ENCODE measurements at places on chromosomes 3 and 15. TPM values are rescaled to one million over a fixed set of nuclear protein-coding genes. Genes with fewer than 3 reads are reported as not detected.

LRRC15 gene
- total RNA-seq, result 0.37 TPM

LRRC3B gene
- total RNA-seq, result 0.16 TPM

UBE2E1 gene
- 79.7 TPM for total RNA-seq

CLEC3B gene
- 109 TPM for total RNA-seq

PP2D1 gene
- not detected for total RNA-seq

All from omental fat pad (tissue), 4 donors.